Activated CD4-positive, alpha-beta T cell treated with anti-CD3 and anti-CD28 coated beads for 48 hours (primary cell): ENCODE measurements at places on chromosomes 5 and 9.
A peak's percentile ranks its signal among the peaks of the same experiment; 100 is the strongest.

DNA sequence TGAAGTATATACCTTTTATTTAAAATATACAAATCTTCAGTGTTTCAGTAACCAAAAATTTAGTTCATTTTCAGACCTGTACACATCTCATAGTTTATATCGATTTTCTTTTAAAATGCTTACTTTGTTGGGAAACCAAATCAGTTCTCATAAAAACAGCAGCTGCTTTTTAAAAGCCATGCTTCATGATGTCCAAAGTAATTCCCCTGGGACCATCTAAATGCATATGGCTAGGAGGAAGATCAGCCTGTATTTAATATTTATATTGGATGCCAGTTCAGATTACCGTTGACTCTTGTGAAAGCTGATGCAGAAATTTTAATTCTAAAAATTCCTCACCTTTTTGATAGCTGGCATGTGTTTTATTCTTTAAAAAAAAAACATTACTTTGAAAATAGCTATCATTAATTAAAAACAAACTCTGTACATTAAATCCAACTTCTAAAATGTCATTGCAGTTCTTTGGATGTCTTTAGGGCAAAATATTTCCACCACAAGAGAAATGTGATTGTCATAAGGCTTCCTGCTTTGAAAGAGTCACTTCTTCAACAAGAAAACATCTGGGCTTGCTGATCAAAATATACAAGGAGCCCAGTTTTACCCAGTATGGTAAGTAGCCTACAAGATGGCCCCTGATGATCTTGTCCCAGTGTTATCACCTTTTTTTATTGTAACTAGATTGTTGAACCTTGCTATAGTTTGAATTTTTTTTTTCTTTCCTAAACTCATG is 1242.9 kb upstream of the CDH6 start:
- no peak for DNase-seq

- no peak for DNase-seq
Observed at GRCh38 chr9:93008457-93008856, 50.0 kb upstream of the SUSD3 start.

DNA sequence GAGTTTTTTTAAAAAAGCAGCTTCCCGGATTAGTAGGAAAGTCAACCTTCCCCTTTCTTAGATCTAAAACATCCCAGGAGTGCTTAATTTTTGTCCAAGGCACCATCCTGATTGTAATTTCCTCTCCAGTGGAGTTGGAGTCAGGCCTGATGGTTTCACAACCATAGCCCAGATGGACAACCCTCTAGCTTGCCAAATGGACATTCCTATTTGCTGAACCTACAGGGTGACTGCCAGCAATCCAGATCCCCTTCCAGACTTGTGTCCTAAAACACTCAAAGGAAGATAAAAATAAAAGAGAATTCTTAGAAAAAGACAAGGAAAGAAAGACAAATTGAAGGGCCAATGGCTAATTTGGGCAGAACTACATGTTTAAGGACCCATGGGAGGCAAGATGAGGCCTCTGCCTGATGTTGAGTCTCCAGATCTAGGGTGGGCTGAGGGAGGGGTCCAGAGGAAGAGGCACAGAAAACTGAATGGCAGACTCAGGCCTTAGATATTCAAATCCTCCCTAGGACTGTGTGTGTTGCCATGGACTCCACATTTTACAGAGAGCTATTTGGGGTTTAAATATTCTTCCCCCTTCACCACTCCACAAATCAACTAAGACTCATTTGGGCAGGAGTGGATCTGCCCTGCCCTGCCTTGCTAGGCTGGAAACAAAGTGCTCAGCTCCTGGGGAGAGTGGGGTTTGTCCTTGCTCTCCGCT is 38.5 kb upstream of the SLC44A1 start:
- no peak for DNase-seq

- DNase-seq = no peak
Observed at GRCh38 chr9:10080012-10080411, 532.8 kb downstream of the PTPRD start.

GRCh38 chr9:18985464-18985951 is 47.5 kb downstream of the SAXO1 start:
- no peak for DNase-seq

GRCh38 chr5:82205005-82205404 is 73.1 kb downstream of the RPS23 start:
- DNase-seq = no peak

DNA sequence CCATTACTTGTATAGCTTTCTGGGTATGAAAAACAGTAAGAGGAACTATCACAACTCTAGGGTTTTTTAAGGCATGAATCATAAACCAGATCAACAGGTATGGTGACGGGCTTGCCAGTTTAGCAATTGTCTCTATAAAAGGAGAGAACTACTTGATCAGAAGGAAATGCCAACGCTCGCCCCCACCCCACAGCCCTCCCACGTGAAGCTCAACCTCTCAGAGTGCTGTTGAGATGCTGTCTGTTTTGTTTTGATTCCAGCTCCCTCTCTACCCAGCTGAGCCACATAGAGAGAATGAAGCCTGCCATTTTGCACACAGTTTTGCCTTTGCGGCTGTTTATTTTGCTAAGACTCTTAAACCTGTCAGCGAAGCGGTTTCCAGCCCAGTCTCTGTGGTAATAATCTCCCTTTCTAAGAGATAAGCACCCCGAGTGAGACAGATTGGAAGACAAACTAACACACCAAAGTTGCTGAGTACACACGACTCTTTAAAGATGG is 257.9 kb upstream of the ANKRD55 start:
- DNase-seq = peak; percentile 70

- no peak for DNase-seq
Observed at GRCh38 chr5:61386045-61386800, 54.2 kb downstream of the ZSWIM6 start.

DNA sequence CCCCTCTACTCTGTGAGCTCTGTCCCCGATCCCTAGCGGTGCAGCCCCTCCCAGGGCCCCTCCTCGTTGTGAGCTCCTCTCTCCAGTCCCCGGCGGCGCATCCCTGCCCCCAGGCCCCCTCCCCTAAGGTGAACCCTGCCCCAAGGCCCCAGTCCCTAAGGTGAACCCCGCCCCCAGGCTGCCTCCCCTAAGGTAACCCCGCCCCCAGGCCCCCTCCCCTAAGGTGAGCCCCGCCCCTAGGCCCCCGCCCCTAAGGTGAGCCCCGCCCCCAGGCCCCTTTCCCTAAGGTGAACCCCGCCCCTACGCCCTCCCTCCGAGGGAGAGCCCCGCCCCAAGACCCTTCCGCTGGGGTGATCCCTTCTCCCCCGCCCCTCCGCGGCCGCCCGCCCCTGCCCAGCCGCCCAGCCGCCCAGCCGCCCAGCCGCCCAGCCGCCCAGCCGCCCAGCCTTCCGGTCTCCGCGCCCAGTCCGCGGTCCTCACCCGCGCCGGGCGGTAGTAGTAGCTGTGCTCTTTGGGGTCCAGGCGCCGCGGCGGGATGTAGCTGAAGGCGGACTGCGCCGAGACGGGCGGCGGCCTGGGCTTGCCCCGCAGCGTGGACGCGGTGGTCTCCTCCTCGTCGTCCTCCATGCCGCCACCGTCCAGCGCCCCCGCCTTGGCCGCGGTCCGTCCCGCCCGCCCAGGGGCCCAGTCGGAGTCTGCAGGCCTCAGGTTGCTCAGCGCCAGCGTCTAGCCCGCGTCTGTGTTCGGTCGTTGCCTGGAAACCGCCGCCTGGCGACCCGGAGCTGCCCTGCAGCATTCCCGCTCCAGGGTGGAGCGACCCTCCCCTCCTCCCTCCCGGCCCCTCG is at the start of gene CFAP90:
TSS of gene CFAP90 (minus strand) at position 739 of the 845 bp plus-strand sequence. CDS start at position 627, 112 bp downstream.
- peak; percentile 20 for DNase-seq

DNA sequence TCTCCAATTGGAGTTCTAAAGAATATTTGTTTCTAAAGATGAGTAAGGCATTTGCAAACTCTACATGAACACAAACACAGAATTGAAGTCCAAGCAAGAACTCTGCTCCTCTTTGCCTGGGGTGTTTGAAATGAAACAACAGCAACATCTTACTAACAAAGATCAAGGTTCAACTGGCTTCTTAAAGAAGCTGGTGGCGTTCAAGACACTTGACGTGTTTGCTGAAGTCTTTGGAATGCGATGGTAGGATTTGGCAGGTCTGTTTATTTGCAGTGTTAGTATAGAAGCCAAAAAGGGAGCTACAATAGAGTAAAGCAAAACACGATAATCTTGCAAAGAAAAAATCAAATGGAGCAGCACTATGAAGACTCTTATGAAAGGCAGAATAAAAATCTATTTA is 94.9 kb downstream of the BASP1 start:
- no peak for DNase-seq

DNA sequence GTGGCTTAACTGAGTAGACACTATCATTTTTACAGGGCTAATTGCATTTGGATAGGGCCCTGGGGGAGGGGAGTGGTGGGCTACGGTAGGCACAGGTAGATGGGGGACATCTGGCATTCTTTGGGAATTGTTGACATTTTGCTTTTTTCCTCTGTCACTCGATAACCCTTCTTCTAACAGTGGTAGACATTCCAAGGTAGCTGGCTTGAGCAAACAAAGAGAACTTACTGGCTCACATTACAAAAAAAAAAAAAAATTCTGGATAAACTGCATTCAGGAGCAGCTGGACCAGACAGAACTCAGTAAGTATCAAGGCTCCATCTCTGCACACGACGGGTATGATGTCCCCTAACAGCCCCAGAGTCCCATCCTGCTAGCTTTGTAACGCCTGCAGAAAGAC is 585.2 kb downstream of the ZNF608 start:
- no peak for DNase-seq

GRCh38 chr5:14032918-14033317 is 88.4 kb upstream of the DNAH5 start:
- DNase-seq = no peak

DNA sequence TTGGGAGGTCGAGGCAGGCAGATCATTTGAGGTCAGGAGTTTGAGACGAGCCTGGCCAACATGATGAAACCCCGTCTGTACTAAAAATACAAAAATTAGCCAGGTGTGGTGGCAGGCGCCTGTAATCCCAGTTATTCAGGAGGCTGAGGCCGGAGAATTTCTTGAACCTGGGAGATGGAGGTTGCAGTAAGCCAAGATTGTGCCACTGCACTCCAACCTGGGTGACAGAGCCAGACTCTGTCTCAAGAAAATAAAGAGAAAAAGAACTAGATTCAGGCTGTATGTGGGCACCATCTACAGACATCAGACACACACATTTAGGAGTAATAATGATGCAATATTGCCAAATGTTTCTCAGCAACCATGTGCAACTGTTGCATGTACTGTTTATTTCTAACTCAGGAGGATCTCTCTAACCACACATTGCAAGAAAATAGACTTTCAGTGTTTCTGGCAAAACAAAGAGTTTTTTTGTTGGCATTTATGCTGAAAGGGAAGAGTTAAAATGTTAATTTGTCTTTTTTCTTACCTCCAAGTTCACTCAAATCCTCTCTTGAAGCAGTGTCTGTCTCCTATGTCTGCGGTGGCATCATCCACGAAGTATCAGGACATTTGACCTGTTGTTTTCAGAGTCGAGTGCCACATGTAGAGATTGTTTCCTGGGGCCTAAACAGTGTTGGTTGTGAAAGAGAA is 5.1 kb upstream of the ORM1 start:
- peak; percentile 2 for DNase-seq

DNA sequence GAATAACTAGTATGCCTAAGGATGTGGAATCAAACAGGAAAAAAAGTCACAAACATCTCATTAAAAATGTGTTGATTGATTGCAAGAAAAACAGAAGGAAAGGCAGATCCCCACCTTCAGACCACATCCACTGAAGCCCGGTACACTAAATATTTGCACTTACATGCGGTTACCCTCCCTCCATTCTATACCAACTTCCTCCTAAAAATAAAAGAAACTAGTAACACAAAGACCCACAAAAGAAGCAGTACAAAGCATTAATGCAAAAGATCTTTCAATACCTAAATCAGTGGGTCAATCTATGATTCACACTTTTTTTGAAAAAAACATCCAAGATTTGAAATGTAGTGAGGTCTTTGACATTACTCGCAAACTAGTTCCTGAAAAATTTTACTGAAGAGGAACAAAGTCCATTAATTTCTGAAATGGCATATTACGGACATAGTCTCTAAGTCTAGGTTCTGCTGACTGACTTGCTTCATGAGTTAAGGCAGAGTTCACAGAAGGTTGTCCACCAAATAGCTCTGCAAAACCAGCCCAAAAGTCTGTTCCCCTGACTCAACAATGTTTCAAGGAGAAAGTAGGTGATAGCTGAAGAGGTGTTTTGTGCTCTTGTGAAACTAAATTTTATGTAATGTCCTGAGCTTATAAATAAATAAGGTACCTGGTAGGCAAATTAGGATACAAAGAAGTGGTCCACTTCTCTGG is 100.7 kb downstream of the PAM start:
- no peak for DNase-seq

- peak; percentile 62 for DNase-seq
Observed at GRCh38 chr9:100426530-100427365, at the start of gene MSANTD3. TSS of gene MSANTD3 (plus strand) at chr9:100427143. CDS start at chr9:100441939, 14,796 bp downstream.

DNA sequence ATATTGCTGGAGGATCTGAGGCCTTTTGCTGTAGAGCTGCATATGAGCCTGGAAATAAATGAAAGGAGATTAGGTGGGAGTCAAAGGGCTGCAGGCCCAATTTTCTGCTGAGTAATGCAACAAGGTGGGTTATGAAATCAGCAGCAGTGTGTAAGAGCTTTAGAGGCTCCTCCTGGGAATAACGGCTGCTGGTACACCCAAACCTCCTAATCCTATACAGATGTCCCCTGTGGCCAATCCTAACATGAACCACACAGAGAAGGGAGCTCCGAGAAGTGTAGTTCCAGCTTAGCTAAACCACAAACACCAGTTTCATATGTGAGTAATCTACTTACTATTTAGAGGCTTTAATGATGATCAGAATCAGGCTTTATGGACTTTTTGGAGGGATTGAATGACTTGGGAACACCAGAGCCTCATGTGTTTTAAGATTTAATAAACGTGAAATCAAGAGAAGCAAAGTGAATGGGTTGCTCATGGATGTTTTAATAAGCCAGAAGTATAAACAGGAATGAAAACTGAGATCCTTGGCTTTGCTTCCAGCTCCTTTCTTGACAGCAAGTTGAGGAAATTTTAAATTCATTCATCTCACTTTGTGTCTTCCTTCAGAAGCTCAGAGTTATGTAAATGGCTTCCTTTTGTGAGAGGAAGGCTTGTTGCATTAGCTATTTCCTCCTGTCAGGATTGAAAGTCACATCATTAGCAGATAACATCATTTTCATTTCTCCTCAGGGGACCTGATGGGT is 437.5 kb downstream of the TMEM232 start:
- no peak for DNase-seq

DNA sequence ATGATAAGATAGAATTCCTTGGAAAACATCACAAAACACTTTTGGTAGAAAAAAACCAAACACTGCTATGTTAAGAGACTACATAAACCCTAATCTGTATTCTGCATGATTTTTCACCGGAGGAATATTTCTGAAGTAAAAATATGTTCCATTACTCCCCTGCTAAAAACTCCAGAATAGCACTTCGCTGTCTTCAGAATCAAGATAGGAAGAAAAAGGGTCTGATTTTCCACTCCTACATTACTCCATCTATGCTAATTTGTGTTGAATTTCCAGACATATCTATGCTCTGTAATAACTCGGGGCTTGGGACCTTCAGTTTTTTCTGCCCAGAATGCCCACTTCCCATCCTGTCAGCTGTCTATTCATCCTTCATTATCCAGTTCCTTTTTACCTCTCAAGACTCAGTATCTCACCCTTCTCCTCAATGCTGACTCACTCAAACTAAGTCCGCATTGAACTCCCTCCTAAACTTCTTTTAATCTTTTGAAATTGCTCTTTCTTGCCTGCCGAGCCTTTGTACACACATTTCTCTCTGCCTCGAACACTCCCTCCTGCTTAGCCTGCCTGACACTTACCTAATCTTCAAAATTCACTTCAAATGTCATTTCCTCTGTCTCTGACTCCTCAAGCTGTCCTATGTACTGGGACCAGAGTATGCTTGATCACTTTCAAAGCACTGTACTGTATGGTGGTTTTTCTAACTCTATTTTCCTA is 171.0 kb downstream of the ARRDC3 start:
- no peak for DNase-seq
